ENCODE measurements at places on chromosomes 11 and 22.

- DNase-seq, result no peak
Observed at GRCh38 chr11:126608658-126609057, 253.2 kb downstream of the ST3GAL4 start.

GRCh38 chr11:32658639-32659406 lies 75.2 kb downstream of the EIF3M start:
- no peak for DNase-seq

- no peak for DNase-seq
Observed at GRCh38 chr11:41383768-41384167, 75.7 kb downstream of the LRRC4C start.

DNA sequence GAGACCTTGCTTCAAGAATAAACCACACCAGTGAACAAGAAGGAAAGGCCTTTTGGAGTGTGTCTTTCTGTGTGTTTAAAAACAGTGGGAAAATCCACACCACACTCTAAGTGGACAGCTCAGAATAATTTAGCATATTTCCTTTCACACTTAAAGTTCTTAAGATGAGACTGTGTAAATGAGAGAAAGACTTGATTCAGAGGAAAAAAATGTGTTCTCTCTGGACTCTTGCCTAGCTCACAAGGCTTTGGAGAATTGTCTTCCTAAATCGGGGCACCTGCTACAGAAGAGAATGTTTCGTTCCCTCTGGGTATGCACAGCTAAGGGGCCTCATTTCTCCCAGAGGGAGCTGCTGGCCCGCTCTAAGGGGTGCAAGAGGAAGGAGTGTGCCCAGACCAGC lies 28.4 kb upstream of the CRTAM start:
- DNase-seq, result no peak

DNA sequence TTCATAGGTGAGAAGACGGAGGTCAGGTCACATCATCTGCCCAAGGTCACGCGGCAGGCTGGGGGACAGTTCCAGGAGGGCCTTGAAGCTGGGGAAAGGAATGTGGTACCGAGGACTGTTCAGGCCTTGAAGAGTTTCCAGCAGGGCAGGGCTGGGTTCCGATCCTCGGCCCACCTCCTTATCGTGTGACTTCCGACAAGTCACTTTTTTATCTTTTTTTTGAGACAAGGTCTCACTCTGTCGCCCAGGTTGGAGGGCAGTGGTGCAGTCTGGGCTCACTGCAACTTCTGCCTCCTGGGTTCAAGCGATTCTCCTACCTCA lies 623 bp downstream of the NDUFS8 start:
- no peak for DNase-seq

GRCh38 chr11:12206529-12206928 lies 96.1 kb downstream of the MICAL2 start:
- DNase-seq, result no peak

- no peak for DNase-seq
Observed at GRCh38 chr11:132719684-132720083, 812.6 kb downstream of the OPCML start.

GRCh38 chr11:60899977-60900376 lies 6.4 kb downstream of the PRPF19 start:
- DNase-seq, result no peak

GRCh38 chr11:45538939-45539338 lies 126.5 kb downstream of the CHST1 start:
- no peak for DNase-seq

- no peak for DNase-seq
Observed at GRCh38 chr11:93746101-93746500, 4.6 kb downstream of the C11orf54 start.

DNA sequence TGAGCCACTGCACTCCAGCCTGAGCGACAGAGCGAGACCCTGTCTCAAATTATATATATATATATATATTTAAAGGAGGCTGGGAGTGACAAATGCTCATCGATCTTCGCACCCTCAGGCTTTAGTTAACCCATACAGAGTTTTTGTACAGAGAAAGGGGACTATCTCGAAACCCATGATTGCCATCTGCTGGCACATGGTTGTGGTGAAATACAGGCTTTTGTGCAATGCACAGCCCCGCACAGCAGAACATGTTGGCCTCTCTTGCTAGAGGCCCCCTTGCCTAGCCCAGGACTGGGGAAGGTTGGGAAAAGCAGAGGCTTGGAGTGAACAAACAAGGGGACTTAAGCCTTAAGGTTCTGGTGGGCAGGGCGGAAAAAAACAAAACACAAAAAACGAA lies 3.6 kb downstream of the MYBPC3 start:
- DNase-seq, result no peak

DNA sequence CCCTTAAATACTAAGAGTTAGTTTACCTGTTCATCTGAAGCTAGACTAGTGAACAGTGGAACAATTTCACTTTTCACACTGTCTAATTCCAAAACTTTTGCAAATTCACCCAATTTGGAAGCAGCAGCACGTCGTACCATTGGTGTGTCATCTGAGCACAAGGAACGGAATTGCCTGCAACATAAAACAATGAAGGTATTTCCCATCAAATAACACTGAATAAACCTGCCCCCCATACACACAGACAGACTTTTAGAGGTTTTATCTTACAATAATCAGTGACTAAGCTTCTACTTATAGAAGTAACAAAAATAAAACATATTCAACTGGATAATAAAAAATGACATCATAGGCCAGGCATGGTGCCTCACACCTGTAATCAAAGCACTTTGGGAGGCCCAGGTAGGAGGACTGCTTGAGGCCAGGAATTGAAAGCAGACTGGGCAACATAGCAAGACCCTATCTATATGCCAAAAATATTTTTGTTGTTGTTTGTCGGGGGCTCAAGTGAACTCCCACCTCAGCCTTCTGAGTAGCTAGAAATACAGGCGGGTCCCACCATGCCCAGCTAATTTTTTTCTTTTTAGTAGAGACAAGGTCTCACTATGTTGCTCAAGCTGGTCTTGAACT lies 6.3 kb downstream of the PPP2R1B start:
- DNase-seq, result no peak

GRCh38 chr11:16727806-16728205 lies 10.6 kb upstream of the C11orf58 start:
- no peak for DNase-seq

DNA sequence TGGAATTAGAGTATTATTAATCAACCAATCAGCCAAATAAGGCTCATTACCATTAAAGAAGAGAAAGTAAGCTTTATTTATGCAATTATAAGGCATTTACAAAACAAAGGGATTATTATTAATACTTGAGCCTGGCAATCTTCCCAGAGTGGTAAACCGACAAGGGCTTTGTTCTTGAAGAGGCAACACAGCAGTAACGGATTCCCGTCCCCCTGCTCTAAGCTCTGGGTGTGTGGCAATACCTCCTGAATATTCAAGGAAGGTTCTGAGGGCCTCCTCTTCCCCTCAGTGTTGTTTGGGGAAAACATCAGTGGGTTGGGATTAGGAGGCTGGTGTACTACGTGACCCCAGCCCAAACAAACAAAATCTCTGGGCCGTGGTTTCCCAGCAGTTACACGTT lies 176.5 kb downstream of the TENM4 start:
- no peak for DNase-seq

DNA sequence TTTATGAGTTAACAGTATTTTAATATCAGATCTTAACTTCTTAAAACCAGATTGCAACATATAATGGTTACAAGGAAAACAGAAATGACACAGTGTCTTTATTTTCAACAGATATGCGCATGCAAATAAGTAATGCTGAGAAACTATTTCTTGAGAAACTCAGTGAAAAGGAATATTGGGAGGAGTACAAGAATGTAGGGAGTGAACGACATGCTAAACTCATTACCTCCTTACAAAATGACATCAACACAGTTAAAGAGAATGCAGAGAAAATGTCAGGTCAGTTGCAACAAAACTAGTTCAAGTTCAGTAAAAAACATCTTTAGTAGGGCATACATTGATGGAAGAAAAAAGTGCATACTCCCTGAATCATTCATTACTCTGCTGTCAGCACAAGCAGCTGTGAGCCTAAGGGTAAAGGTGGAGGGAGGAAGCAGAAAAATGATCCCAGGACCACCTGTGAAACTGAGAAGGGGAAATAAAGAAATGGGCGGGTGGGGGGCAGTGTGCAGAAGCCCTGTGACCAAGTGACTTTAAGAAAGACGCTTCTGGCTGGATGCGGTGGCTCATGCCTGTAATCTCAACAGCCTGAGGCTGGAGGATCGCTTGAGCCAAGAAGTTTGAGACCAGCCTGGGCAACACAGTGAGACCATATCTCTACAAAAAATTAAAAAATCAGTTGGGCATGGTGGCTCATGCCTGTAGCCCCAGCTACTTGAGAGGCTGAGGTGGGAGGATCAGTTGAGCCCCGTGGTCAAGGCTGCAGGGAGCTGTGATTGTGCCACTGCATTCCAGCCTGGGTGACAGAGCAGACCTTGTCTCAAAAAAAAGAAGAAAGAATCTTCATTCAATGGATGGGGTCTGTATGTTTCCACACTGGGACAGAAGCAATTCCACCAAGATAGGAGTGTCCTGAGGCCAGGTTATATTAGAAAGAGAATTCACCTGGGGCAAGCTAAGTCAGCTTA lies 31.2 kb downstream of the CCDC83 start:
- DNase-seq, result no peak

- no peak for DNase-seq
Observed at GRCh38 chr22:34781681-34782080, 284.3 kb upstream of the ISX start.

- no peak for DNase-seq
Observed at GRCh38 chr22:23403152-23403719, 176.9 kb downstream of the IGLL1 start.

GRCh38 chr11:27089746-27090145 lies 49.1 kb downstream of the BBOX1 start:
- DNase-seq, result no peak

- no peak for DNase-seq
Observed at GRCh38 chr11:93972790-93973189, 48.4 kb upstream of the HEPHL1 start.

- no peak for DNase-seq
Observed at GRCh38 chr22:23850136-23850611, 7.5 kb upstream of the SLC2A11 start.

DNA sequence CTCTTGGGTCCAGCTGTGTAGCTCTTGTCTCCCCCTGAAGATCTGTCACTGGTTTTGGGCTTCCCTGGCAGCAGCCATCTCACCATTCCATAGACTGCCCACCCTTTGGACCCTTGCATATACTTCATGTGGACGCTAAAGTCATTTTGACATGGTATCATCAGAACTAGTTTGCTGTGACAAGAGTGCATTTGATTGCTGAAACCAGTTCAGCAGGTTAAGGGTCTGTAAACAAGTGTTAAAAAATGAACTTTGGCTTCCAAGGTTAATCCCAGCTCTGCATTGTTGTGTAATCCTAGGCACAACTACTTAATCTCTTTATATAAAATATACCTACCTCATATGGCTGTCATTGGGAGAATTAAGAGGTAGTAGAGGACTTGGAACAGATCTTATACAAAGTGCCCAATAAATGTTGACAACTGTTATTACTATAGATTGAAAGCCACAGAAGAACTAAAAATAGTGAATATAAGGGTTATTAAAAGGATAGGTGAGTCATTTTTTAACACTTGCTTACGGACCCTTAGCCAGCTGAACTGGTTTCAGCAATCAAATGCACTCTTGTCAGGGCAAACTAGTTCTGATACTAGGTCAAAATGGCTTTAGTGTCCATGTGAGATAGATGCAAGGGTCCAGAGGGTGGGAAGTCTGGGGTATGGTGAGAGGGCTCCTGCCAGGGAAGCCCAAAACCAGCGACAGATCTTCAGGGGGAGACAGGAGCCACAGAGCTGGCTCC lies 29.4 kb downstream of the CCDC90B start:
- DNase-seq, result no peak

DNA sequence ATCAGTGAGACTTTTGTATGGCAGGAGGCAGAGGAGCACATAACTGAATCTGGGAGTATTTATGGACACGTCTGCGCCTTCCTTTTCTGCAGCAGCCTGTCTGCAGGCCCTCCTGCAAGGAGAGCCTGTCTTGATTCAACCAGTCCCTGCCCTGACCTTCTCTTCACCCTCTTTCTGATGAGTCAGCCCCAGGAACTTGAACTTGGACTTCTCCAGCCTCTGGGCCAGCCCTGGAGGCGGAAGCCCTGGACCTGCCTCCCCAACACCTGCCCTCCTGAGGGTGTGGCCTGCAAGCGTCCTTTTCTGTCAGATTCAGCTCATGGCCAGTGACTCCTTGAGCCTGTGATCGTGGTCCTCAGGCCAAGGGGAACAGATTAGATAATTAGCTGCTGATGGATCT lies 20.0 kb downstream of the DAGLA start:
- DNase-seq, result no peak

GRCh38 chr11:124898711-124899110 lies 1.0 kb upstream of the ROBO4 start:
- no peak for DNase-seq

DNA sequence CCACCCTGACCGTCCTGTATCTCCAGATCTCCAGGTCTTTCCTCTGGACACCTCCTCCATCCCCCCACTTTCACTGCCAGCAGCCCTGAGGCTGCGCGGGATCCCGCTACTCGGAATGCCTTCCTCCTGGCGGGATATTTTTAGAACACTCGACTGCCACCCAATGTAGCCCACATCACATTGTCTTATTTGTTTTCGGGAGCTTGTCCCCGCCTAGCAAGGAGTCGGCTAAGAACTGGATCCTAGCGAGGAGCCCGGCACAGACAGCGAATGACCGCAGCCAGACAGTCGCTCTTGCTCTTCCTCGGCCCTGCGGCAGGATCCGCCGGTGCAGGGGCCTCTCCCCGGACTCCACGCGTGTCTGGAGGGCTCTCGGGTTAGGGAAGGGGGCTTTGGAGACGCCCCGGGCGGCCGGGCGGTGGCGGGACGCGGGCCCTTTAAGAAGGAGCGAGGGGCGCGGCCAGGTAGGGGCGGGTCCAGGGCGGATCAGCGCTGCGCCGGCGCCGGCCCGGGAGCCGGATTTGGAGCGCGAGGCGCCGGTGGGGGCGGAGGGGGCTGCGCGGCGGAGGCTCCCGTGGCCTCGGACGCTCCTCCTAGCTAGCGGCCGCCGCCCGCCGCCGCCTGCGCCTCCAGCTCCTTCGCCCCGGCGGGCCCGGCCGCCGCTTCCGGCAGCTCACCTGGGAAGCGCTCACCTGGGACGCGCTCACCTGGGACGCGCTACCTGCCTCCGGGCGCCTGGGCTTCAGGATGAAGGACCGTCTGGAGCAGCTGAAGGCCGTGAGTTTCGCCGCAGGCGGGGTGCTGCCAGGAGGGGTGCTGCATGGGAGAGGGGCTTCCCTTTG lies at the start of gene STX3:
STX3 (plus strand) TSS at position 518 of the 842 bp plus-strand sequence; CDS start at position 748, 230 bp downstream.
- DNase-seq, result no peak

DNA sequence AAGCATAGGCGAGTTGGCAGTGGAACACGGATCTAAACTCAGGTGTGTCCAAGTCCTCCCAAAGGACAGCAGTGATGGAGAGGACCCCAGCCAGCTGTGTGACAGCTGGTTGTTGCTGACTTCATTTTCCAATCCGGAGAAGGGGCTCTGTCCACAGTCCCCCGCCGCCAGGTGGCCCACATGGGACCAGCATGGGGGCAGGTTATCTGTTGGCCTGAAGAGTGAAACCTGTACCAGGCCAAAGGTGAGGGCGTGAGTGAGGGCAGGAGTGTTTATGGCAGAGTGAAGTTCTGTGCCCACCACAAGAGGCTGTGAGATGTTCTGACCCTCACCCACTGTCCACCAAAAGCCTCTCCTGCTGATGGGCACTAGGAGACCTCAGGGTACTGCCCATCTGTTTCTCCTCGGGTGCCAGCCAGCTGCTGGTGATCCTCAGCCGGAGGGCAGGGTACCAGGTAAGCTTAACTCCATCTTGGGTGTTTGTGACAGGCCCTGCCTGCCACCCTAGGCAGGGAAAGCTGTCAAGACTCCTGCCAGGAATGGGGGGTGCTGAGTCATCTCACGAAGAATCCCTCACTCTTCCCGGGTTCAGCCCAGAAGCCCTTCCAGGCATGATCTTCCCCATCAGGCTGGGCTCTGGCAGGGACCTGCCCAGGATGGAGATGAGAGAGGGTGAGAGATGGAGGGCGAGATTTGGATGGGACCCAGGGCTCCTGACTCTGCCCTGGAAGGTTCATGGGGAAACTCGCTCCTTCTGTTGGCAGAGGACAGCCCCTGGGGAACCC lies 15.5 kb upstream of the TAB1 start:
- DNase-seq, result no peak

Data from esophagus squamous epithelium (tissue), 5 donors.